Activated B cell treated with CpG ODN at 0.5 μM for 24 hours (primary cell): ENCODE measurements at places on chromosomes 7 and 10.

DNA sequence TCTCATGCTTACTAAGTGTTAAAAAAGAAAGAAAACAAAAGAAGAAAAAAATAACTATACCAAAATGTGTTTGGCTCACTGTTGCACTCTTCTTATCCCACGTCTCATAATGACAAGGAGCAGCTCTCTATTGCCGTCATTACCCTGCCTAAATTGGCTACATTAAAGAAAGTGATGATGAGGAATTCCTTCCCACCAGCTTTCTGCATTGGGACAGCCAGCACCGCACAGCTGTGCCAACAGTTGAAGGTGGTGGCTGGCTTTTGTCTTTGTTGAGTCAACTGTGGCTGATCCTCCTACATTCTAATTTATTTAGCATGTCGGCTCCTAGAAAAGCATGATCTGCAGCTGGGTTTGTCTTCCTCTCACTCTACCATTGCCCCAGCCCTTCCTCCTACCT lies 751.8 kb downstream of the KCNMA1 start:
- DNase-seq: no peak

GRCh38 chr7:108270385-108271015 lies 140.3 kb upstream of the LAMB4 start:
- no peak for DNase-seq

GRCh38 chr10:61391281-61391680 lies 61.9 kb downstream of the TMEM26 start:
- no peak for DNase-seq

DNA sequence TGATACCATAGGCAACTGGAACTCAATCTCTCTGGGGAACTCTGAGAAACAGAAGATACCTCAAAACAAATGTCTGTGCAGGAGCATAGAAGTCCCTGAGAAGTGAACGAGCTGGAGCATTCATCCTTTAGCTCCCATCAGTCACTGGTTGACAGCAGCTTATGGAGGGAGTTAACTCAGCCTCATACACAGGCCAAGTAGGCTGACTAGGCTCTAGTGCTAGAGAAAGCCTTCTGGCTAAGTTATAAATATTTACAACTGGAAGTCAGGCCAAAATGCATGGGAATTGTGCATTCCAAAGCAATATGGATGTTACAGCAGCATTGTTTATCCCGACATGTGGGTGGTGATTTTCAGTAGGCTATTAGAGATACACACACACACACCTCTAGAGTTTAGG lies 66.5 kb downstream of the ANK3 start:
- DNase-seq: no peak

DNA sequence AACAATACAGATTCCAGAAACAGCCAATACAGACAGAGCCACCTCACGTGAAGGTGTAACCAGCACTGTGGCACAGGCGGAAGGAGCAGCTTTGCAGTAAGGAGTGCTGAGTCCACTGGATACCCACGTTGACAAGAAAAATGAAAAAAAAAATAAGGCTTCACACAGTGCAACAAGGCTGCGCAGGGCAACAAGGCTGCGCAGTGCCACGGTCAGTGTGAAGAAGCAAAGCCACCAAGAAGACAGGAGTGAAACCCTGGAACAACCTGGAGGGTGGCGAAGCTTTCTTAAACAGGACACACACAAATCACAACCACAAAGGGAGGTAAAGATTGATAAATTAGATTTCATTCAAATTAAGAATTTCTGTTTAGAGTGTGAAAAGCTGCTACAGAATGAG lies 204.0 kb downstream of the MAD1L1 start:
- DNase-seq: no peak

GRCh38 chr7:82442492-82443035 lies 1.0 kb downstream of the CACNA2D1 start:
- no peak for DNase-seq

GRCh38 chr10:12665501-12665900 lies 316.2 kb downstream of the CAMK1D start:
- no peak for DNase-seq

GRCh38 chr7:18191341-18191740 lies 163.7 kb upstream of the PRPS1L1 start:
- DNase-seq: no peak

GRCh38 chr10:92598321-92598720 lies 5.4 kb downstream of the KIF11 start:
- no peak for DNase-seq

GRCh38 chr10:98318861-98319260 lies 50.9 kb upstream of the LOXL4 start:
- DNase-seq: no peak

DNA sequence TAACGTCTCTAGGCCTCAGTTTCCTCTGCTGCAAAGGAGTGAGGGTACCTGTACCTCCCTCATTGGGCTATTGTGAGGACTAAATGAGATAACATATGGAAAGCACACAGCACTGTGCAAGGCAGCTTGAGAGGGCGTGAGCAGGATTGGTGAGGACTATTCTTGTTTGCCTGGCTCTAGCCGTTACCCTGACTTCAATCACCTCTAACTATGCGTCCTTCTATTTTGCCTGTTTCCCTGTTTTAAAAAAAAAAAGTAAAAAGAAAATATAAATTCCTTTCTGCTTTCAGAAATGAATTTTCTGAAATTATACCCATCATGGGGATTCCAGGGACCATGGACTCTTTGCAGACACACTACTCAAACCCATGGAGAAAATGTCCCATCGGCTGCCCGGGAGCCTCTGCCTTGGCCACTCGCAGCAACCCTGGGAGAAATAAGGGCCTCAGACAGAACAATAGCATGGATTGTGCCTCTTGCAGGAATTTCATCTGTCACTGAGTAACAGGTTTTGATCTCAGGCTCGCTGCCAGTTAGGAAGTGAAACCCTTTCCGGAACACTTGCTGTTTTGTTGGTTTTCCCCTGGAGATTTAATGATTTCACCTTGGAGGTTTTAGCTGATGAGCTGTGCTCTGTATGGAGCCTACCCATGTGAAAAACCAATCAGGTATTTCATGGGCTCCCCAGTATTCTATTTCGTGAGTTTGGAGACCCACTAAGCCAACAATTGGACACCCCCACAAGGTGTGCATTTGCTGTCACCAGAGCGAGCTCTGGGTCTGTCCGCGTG lies 55.6 kb downstream of the STEAP1B start:
- DNase-seq: no peak

- DNase-seq: no peak
Measured at GRCh38 chr7:113548137-113548536, 370.7 kb downstream of the PPP1R3A start.

GRCh38 chr7:33061282-33061937 lies 1.2 kb downstream of the NT5C3A start:
- DNase-seq: no peak

DNA sequence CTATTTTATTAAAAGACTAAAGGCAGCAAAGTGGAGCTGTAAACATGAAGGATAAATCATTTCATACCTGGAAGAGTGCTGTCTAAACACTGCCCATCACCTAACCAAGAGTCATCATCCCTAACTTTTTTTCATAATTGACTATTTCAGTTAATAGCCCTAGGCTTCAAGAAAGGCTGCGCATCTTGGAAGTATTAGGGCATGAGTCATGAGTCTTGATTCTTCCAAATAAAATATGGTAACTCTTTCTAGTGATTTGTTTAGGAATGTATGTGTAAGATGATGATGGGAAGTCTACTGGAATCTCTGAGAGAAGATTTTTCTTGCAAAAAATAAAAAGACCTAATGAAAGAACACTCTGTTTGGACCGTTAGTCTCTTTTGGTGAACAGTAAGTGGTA lies 207.7 kb upstream of the AHR start:
- no peak for DNase-seq

DNA sequence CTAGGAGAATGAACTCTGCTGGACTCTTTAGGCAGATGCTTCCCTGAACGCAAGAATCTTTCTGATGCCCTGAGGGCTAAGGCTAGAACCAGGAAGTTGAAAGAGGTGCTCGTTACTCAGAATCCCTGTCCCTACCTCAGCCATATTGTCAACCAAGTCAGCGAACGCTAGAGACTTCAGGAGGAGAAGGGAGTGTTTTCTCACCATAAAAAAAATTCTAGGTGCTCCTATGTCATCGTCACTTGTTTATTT lies 359.4 kb downstream of the PRPF18 start:
- DNase-seq: no peak

GRCh38 chr7:44945479-44945878 lies 33.3 kb downstream of the MYO1G start:
- DNase-seq: no peak
